ENCODE measurements at places on chromosomes 12 and 14.
A peak's percentile ranks its signal among the peaks of the same experiment; 100 is the strongest.

DNA sequence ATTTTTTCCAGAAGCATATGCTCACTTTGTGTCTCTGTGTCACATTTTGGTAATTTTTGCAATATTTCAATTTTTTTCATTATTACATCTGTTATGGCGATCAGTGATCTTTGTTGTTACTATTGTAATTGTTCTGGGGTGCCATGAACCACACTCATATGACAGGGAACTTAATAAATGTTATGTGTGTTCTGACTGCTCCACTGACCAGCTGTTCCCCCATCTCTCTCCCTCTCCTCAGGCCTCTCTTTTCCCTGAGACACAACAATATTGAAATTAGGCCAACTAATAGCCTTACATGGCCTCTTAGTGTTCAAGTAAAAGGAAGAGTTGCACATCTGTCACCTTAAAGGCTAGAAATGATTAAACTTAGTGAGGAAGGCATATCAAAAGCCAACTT, 46.0 kb downstream of the SCN8A start:
- DNase-seq = no peak

GRCh38 chr12:104142543-104142942, 4.5 kb upstream of the NFYB start:
- DNase-seq = no peak

DNA sequence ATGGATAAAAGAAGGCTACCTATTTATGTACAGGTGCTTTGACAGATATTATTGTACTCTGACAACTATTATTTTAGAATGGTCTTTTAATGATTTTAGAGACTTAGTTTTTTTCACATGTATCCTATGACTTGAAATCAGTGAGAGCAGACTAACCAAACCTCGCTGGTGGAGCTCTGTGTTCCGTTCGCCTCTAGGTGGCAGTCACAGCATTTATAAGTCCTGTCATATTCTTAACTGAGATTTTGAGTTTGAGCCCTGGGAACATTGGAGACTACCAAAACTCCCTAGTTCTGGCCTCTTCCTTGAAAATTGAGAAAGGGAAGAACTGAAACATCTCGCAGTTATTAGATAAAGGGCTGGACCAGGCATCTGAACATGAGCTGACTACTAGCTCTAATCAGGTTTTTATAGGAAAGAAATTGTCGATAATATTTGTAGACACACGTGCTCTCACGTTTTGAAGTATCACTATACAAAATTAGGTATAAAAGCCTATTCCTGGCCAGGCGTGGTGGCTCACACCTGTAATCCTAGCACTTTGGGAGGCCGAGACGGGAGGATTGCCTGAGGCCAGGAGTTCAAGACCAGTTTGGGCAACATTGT, 48.3 kb downstream of the TTLL5 start:
- peak; percentile 63 for DNase-seq

- no peak for DNase-seq
These were observed 62.9 kb downstream of the DPF3 start for GRCh38 chr14:72830786-72831594.

GRCh38 chr12:64478661-64479060, 26.7 kb downstream of the TBK1 start:
- DNase-seq = no peak

DNA sequence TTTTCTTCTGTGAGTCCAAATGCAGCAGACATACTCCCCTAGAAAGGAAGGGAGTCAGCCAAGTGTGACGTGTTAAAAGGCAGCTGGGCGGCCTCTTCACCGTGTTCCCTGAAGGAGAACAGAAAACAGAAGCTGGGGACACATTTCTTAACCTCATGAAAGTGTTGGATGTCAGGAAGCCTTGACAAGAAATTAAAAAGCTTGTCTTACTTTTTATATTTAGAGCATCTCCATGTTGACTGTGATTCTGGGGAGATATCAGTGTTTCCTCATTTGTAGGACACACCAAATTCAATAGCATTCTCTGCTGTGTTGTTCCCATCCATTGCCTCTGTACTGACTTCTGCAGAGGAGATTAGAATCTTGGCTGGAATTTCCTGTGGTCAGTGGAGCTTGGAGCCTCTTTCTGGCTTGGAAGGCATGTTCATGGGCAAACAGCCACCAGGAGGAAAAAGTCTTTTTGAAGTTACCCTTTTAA, 93.7 kb downstream of the RMST start:
- DNase-seq = no peak

- DNase-seq = no peak
These were observed at the start of gene ZNF385A for GRCh38 chr12:54384591-54385041. Gene ZNF385A (minus strand): TSS chr12:54384733. CDS start chr12:54384514, 219 bp downstream.

- no peak for DNase-seq
These were observed 32.8 kb upstream of the TUBA1C start for GRCh38 chr12:49231878-49232655.

DNA sequence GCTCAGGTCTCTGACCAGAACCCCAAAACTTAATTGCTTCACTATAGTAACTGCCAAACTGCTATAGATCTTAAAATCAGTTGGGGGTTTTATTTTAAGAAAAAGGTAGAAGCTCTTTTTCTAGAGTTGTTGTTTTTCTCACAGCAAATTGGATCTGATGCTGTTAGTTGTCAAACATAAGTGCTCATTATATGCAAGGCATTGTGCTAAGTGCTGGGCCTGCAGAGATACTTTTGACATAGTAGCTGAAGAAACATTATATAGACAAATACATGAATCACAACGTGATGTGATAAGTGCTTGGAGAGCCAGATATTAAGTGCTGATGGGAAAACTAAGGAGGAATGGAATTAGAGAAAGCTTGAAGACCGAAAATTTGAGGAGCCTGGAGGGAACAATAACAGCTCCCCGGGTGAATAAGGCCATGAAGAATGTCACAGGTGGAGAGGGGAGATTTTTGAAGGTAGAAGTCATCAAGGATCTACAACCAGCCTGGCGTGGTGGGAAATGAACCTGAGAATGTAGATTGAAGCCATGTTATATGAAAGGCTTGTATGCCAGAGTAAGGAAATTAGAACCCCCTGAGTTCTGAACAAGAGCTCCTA, 126.5 kb downstream of the DYRK2 start:
- no peak for DNase-seq

- DNase-seq = no peak
These were observed 78.4 kb upstream of the EEA1 start for GRCh38 chr12:93007544-93007943.

DNA sequence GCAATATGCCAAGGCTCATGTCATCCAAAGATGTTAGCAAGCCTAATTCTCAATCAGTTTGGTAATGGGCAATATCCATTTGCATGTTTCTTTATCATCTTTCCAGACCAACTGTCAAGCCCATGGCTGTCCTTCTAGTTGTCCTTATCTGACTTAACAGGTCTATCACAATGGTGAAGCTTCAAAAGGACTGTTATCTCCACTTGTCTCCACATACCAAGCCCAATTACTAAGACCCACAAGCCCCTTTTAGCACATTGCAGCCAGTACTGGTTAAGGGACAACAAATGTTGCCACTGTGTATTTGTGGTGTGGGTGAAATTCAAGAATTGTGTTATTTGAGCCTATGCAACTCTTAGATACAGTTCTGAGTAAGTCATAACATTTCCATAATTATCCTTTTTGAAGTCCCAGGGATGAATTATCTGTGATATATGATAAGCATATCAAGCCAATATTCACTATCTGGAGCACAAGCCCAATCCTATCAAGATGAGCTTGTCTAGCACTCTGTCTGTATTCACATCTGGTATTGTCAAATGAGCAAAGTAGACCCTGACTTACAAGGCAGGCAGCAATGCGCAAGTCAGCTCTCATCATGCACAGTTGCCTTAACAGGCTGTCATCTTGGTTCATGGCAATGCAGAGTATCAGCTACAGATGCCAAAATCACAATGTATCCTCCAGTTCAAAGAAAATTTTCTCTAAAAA, 19.3 kb upstream of the ST8SIA1 start:
- no peak for DNase-seq
